Occipital lobe (tissue), 3 donors: ENCODE measurements at places on chromosomes 6 and 20.

DNA sequence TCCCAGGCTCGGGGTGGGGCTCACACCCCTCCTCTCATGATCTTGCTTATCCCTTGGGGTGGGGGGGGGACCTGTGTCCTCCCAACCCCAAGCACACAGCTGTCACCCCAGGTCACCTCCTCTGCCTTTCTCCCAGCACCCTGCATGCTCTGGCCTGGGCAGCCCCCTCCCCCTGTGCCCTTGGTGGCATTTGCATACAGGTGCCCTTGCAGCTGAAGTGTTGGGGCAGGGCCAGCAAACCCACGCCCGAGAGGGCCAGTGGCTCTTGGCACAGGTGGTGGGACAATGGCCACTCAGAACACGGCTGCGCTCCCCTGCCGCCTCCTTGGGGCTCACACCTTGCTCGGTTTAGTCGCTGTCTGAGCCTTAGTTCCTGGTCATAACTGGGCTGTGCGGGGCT, 11.3 kb upstream of the MYT1 start:
- no peak for DNase-seq

DNA sequence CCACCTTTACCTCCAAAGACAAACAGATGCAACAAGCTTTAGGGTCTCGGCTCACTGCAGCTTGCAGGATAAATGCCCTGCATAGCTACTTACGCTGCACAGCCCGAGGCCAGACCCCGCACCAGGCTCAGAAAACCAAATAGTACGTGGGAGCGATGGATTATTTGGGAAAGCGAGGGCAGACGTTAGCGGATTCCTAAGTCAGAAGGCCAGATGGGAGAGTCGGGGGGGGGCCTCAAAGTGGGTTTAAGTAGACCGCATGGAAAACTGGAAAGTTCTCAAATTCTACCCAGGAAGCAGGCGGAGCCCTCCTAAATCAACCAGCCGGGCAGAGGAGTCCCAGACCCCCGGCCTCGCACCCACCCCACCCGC, 382 bp downstream of the SFT2D1 start:
- no peak for DNase-seq

GRCh38 chr20:64214952-64215351, 40.6 kb upstream of the PCMTD2 start:
- DNase-seq: no peak

- no peak for DNase-seq
Observed at GRCh38 chr6:1124885-1125284, 187.0 kb upstream of the FOXQ1 start.

DNA sequence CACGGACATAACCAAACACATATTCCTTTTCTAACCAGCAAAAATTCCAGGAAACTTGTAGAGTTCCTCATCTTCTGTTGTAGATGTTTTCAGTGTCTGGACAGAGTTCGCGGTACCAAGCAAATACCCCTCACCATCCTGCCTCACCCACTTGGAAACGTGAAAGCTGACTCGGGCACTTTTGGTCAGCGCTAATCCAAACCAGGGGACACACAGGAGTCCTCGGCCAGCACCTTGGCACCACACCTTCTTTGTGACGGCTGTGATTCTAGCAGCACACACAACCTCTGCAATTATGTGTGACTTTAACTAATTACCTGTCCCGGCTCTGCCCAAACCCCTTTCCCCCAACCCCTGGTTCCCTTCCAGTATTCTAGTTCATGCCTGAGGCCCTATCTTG, 58.1 kb downstream of the PLAGL1 start:
- DNase-seq: no peak
